ENCODE measurements at places on chromosomes 7 and 10.

DNA sequence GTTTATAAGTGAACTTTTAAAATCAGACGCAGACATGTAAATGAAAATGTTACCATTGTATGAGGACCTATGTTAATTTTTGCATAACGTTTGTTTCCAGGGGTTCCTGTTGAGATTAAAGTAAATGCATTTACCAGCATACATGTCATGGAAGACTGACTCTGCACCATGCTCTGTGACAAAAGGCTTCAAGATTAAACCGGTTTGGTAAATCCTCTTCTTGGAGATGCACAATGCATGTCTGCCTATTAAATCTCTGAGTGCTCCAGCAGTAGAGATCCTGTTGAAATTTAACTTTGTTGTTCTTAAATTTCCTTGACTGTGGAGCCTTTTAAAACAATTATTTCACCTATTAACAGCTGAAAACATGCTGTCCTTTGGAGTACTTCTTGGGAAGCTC, 36.5 kb upstream of the JAZF1 start:
- DNase-seq, result no peak

DNA sequence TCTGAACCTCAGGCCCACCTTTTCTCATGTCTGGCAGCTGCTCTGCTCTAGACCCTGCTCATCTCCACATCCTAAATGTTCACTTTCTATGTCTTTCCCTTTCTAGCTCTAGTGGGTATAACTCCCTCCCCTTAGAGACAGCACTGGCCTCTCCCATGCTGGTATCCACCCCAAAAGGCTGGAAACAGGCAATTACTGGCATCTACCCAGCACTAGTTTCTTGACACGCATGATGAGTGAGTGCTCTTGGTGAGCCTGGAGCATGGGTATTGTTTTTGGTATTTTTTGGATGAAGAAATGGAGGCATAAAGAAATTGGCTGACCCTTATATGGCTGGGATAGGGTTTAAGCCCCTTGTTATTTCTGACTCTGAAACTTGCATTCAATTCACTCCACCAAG, 156.0 kb downstream of the EGFR start:
- DNase-seq, result no peak

DNA sequence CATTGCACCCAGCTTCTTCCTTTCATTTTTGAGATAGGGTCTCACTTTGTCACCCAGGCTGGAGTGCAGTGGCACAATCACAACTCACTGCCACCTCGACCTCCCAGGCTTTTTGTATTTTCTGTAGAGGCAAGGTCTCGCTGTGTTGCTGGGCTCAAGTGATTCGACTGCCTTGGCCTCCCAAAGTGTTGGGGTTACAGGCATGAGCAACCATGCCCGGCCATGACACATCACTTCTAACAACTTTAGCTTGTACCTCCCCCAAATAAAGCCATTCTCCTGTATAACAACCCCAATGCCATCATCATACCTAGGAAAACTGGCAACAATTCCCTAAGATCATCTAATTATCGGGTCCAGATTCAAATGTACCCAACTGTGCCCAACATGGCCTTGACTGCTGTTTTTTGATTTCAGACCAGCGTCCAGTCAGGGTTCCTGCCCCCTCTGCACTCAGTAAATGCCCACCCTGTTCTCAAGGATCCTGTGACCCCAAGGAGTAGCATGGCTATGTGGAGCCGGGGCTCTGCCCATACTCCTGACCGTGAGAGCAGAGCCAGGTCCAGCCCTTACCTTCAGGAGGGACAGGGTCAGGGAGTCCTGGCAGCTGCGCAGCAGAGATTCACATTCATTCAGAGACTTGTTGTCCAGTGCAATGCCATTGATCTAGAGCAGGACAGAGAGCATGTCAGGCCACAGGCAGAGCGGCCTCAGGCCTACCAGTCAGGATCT, 102.6 kb downstream of the DLG5 start:
- no peak for DNase-seq

GRCh38 chr7:43557831-43558495, 24.9 kb upstream of the STK17A start:
- no peak for DNase-seq

- DNase-seq, result no peak
These were observed 47.7 kb downstream of the TBXAS1 start for GRCh38 chr7:139876622-139877283.

GRCh38 chr7:131931370-131931769, 374.9 kb upstream of the PODXL start:
- DNase-seq, result no peak

DNA sequence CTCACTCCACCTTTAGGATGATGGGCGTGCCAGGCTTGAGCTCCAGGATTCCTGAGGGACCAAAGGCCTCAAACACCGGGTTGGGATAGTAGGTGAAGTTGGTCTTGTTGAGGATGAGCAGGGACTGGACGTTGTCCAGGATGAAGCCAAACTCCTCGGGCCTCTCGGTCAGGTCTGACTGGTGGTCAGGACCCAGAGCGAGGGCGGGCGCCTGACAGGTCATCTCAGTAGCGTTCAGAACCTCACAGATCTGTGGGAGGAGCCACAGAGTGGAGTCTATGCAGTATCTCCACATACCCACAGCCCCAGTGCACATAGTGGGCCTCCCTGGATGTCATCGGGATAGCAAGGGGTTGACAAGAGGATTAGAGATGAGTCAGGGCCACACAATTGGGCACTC, 394.9 kb downstream of the PLXNA4 start:
- DNase-seq, result no peak

DNA sequence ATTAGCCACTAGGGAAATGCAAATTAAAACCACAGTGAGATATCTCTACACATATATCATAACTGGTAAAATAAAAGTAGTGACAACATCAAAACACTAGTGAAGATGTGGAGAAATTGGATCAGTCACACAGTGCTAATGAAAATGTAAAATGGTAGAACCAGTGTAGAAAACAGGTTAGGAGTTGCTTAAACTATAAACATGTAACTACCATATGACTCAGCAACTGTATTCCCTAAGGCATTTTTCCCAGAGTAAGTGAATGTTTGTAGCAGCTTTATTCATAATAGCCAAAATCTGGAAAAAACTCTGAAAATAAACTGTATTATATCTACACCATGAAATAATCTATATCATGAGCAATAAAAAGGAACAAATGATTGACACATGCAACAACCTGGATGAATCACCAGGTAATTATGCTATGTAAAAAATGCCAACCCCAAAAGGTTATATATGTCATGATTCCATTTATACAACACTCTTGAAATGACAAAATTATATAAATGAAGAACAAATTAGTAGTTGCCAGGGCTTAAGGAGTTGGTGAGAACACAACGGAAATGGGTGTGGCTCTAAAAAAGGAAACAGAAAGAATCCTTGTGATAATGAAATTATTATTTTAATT, 22.8 kb downstream of the SLC25A40 start:
- no peak for DNase-seq

GRCh38 chr7:87414794-87415188, 60.7 kb downstream of the ABCB4 start:
- DNase-seq, result no peak
